ENCODE measurements at places on chromosomes 11 and 22. TPM values are rescaled to one million over a fixed set of nuclear protein-coding genes. Genes with fewer than 3 reads are reported as not detected.

The SCN3B gene
- 58.1 TPM for total RNA-seq

The SLC22A25 gene
- total RNA-seq = not detected

The PUS3 gene
- 10.6 TPM for total RNA-seq

The MS4A7 gene
- 3.5 TPM for total RNA-seq

- no peak for DNase-seq
Observed at GRCh38 chr11:9895006-9895405, 231.1 kb downstream of the SWAP70 start.

GRCh38 chr11:20762116-20762844 lies 92.9 kb downstream of the NELL1 start:
- DNase-seq = no peak

DNA sequence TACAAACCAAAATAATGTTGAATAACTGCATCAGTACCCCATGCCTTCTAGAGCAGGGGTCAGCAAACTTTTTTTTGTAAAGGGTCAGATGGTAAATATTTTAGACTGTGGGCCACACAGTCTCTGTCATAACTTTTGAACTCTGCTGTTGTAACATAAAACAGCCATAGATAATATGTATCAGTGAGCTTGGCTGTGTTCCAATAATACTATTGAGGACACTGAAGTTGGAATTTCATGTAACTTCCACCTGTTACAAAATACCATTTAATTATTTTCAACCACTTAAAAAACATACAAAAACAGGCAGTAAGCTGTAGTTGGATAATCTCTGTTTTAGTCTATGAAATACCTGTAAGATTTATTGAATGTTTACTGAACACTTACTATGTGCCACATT lies 55.2 kb downstream of the PICALM start:
- no peak for DNase-seq

DNA sequence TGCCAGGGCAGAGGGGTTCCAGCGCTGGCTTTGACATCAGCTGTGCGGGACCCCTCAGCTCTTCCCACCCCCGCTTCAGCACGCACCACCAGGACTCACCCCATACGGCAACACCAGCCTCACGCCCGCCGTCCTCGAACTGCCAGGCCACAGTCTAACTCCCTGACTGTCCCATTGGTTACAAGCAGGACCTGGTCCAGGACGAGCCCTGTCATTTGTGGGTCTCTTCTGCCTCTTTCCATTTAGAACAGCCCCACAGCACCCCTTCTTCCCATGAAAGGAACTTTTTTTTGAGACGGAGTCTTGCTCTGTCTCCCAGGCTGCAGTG lies 81.7 kb downstream of the PHF21B start:
- DNase-seq = no peak

DNA sequence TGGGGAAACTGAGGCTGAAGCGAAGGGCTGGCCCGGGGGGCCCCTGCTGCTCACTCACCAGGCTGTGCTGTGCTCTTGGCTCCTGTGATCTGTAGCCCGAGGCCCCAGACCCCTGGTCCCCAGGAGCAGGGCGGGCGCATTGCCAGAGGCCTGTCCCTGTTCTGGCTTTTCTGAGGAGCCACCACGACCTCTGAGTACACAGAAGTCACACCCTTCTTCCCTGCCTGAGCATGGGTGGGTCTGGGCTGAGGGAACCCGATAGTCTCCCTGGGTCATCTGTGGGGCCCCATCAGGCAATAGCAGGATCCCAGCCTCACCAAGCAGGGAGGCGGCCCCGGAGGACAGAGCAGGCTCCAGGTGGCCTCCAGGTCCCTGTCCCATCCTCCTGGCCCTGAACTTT lies 5.1 kb downstream of the CASTOR1 start:
- DNase-seq = no peak

GRCh38 chr22:40081662-40082061 lies 86.9 kb downstream of the FAM83F start:
- no peak for DNase-seq
